ENCODE measurements at places on chromosomes 7 and 10. TPM values are rescaled to one million over a fixed set of nuclear protein-coding genes. Genes with fewer than 3 reads are reported as not detected.

The NODAL gene
- total RNA-seq, result 0.30 TPM

The RASA4B gene
- total RNA-seq, result 6.0 TPM

The CPED1 gene
- total RNA-seq, result 1.2 TPM

The TRPV5 gene
- not detected for total RNA-seq

The ABCC2 gene
- 88.2 TPM for total RNA-seq

The PPP1R17 gene
- not detected for total RNA-seq

The KCP gene
- total RNA-seq, result 1.6 TPM

The TASOR2 gene
- total RNA-seq, result 80.3 TPM

The APBB1IP gene
- total RNA-seq, result 0.27 TPM

DNA sequence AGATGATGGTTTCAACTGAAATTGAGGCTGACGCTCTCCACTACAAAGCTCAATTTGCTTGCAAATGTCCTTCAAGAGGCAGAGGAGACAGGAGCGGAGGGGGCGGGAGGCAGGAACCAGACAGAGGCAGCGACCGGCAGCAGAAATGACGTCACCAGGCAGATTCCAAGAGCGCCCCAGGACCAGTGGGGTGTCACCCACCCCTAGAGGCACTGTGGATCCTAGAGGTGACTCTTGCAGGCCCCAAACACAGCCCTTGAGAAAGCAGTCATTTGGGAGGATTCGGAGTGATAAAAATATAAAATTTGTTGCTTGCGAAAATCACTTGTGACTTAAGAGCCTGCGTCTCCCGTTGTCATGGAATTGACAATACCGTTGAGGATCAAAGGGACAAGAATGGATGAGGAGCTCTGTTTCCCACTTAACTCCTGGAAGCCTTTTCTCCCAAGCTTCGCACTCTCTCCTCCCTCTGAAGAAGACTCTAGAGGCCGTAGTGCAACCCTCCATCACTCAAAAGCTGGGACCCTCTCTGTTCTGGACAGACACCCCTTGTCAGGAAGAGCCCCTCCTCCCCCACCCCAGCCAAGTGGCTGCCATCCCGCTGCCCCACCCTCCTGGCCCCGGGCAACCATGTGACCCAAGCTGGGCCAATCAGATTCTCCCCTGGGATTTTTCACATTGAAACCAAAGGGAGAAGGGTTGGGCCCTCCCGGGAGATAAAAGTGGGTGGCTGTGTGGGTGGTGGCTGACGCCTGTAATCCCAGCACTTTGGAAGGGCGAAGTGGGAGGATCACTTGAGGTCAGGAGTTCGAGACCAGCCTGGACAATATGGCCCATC is 16.3 kb upstream of the SLC29A4 start:
- no peak for DNase-seq

GRCh38 chr10:21501731-21502347 is 23.6 kb downstream of the SKIDA1 start:
- no peak for DNase-seq

DNA sequence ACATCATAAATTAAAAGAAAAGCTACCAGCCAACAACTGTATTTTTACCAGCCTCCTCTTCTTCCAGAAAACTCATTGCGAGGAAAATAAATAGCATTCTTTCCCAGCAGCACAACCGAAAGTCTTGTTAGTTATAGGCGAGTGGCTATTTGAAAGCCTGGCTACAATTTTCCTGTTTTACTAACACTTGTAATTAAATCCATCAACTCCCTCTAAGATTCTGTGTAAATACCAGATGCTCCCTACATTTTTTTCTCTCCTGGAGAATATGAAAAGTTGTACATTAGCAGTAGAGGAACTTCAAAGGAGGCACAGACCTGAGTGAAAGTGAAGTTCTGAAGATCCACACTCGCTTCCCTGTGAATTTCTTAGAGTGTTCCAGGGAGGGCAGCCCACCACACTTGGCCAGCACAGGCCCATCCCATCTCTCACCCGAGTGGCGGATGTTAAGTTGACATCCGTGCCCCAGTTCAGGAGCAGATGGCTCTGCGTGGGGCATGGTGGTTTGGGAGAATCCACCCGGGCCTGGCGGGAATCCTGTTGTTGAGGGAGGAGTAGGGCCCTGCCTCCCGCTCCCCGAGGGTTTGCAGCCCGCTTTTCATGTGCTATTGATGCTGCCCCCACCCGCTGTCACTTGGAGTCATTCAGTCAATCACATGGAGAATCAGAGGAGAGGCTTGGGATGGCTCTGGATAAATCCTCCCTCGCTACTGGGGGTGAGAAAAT is 451.0 kb upstream of the GALNT17 start:
- DNase-seq, result no peak

DNA sequence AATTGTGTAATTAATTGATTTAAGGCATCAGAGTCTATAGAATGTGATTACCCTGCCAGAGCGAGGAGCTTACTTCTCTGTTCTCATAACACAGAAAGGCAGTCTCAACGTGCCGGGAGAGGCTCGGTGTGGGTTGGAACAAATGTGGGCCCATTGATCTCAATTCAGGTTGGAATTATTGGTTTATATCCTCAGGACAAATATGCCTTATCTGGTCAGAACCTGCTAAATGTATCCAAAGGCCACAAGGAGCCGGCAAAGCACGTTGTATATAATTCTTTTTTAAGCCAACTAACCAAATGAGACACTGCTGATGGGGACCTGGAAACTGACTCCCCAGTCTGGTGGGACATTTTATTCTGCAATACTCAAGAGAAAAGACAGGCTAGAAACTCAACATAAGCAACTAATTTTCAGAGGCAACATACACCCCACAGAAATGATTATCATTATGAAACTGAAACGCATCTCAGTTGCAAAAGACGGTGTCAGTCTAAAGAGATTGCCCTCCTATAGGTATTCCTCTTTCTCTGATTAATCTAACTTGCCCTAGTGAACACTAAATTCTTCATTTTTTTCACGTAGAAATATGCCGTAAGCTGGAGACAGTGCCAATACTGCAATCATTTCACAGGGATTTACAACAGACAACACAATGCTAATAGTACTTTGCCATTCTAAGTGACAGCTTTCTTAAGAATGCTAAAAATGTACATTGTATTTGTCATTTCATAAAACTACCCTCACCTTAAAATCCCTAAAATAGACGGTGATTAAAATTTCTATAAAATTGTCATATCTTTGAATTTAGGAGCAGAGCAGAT is 9.4 kb downstream of the EBF3 start:
- no peak for DNase-seq

- DNase-seq, result no peak
These were observed 96.0 kb upstream of the DNAAF5 start for GRCh38 chr7:630539-630938.

DNA sequence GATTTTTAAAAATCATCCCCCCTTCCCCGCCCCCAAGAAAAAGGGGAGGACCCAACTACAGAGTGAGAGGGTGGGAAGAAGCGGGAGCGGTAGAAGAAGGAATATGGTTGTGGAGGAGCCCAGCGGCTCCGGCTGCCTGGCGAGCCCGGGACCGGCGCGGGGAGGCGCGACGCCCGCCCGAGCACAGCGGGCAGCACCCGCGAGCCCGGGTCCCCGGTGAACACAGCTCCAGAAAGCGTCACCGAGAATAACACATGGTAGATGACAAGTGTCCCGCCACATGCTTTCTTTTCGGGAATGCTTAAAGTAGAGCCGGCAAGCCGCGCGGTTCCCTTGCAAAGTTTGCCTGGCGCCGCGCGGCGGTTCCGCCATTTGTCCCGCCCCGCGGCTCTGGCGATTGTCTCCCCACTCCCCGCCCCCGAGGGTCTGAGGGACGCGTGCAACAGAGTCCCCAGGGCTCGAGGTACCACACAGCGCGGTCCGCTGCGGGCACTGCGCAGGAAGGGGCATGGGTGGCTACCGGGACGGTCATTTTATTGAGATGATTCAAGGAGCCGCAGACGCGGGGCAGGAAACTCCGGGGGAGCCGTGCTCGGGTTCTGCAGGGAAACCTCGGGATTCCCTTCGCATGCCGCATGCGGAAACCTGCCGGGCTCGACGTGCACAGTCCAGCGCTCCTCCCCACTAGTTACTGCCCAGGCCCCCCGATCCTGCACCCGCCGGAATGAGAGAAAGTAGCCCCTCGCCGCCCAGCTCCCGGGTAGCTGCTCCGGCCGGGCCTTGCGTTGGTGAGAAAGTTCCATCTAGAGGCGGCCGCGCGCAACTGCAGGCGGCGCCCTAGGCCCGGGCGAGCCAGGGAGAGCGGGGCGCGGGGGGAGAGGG is 781 bp upstream of the GRM8 start:
- DNase-seq, result peak; percentile 15

DNA sequence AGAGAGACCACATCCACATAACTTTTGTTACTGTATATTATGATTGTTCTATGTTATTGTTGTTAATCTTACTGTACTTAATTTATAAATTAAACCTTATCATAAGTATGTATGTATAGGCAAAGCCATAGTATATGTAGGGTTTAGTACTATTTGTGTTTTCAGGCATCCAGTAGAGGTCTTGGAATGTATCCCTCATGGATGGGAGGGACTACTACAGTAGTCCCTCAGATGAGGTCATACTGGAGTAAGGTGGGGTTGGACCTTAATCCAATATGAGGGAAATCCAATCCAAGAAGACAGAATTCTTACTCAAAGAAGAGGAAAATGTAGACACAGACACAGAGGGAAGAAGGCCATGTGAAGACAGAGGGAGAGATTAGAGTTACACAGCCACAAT is 34.1 kb upstream of the MALRD1 start:
- no peak for DNase-seq

DNA sequence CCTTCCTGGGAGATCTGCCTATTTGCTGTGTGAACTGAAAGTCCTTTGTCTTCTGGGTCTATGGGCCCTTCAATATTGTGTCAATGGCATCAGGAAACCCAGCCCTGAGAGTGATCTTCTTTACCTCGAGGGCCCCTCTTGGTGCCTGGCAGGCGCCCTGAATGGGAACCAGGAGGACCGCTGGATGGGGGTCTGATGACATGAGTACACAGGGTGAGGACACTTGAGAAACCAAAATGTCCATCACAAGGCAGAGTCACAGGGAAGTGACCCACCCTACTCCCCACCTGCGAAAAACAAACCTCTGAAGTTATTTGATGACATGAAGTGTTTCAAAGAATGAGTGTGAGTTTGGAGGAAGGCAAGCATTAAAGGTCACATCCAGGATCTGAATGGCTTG is 17.3 kb downstream of the SFTPA1 start:
- no peak for DNase-seq

GRCh38 chr7:50349963-50350944 is 45.7 kb downstream of the IKZF1 start:
- DNase-seq, result no peak

DNA sequence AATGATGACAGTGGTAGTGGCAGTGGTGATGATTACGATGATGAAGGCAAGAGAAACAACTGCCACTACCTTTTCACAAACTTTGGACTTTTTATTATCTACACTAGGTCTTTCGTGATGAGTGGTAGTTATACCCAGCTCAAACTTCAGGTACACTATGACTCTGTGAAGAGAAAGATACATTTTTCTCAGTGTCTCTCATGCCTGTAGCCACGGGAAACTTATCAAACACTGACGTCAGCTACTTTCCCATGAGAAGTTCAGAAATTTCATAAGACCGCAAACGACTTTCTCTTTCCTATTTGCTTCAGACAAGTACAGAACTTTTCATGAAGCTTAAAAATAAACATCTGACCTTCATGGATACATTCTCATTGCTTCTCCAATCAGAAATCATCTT is 57.0 kb downstream of the CALD1 start:
- DNase-seq, result no peak

DNA sequence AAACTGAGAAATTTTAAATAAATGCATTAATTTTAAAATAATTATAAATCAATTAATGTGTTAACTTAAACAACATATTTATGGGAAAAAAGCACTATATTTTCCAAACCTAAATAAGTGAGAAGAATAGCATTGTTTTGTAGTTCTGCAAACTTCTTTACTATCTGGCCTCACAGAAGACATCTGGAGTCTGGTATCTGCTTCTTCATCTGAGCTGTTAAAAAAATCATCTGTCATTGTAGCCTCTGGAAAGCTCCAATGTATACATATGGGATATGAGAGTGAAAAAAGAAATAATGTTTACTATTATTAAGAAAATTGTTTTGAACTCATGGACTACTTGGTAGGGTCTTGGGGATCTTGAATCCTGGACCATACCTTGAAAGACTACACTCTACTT is 32.2 kb downstream of the CTTNBP2 start:
- DNase-seq, result no peak

- DNase-seq, result no peak
These were observed 139.3 kb downstream of the C1GALT1 start for GRCh38 chr7:7321681-7322080.

DNA sequence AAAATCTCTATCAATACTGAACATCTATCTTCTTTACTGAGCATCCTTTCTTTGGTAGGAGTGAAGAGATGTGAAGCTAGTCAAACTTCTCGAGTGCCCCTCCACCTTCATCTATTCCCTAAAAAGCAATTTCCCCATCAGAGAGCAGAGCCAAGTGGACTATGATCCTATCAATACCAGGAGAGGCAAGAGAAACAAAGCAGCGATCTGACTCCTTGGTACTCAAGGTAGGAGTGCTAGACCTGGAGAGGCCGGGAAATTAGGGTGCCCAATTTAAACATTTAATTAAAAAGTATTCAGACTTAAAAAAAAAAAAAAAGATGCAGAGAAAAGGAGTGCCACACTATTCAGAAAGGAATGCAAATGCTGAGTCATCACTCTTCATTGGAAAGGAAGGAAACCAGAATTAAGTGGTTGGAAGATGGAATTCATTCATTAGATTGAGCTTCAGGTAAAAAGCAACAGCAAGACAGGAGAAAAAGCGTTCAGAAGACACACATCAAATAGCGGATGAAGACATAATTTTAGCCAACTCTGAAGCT is 1.6 kb downstream of the TIAL1 start:
- DNase-seq, result no peak

GRCh38 chr7:50359995-50360925 is 55.7 kb downstream of the IKZF1 start:
- no peak for DNase-seq

GRCh38 chr7:124032369-124033094 is at the start of gene TMEM229A:
TMEM229A (minus strand) TSS chr7:124033067; CDS start chr7:124033003, 64 bp downstream.
- DNase-seq, result no peak

GRCh38 chr10:5018134-5018533 is 14.5 kb upstream of the AKR1C2 start:
- no peak for DNase-seq

DNA sequence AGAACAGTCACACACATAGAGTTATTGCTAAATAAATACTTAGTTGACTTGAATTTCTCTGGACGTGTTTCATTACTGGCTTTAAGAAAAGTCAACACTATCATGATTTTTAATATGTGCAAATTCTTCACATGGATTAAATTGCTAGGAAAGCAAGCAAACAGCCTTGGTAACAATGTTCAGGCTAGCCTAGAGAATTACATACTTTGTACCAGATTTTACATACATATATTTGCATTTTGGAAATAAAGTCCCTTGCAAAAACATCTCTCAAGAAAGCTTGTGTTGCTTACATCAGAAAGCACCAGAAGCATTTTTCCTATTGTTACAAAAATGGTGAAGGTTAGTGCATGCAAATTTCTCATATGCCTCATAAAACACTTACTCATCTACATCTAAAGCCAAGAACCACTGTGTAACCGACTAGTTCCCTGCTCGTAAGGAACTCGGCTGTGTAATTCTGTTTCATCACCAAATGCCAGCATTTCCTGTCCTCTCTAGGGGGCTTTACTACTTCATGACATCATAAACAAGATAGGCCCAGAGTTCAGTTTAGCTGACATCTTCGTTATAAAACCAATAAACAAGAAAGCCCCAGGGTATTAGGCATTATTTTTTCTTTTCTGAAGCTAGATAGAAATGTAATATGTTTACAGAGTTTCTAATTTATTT is 87.8 kb downstream of the CFAP58 start:
- DNase-seq, result no peak

- no peak for DNase-seq
These were observed 4.0 kb upstream of the ACTR3C start for GRCh38 chr7:150327308-150327707.

- DNase-seq, result no peak
These were observed 96.1 kb downstream of the ADCY1 start for GRCh38 chr7:45670227-45670626.
